Spinal cord (tissue), 10 donors: ENCODE measurements at places on chromosomes 13 and 19.

- DNase-seq = no peak
Measured at GRCh38 chr13:24632382-24633121, 47.7 kb upstream of the ATP12A start.

DNA sequence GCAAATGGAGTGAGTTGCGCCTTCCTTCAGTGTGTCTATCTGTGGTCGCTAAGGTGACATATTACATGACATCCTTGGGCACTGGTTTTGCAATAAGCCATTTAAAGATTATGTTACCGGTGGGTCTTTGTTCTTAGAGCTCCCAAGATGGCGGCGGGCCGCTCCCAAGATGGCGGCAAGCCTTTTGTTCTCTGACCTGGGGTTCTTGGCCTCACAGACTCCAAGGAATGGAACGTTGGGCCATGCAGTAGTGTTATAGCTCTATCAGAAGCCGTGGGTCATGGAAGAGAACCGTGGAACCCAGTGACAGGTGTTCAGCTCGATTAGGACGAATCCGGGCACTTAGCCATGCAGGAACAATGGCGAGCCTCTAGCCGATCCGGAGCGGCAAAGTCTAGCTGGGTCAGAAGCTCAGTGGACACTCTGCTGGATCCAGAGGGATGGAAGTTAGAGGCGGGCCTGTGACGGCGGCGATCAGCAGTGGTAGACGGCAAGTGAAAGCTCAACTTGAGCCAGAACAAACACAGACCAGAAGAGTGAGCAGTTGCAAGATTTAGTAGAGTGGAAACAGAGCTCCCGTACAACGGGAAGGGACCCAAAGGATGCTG is 188.6 kb downstream of the TEX29 start:
- no peak for DNase-seq

- DNase-seq = no peak
Measured at GRCh38 chr19:6269101-6269886, 10.5 kb downstream of the MLLT1 start.

GRCh38 chr19:4700693-4700970 is 23.0 kb downstream of the DPP9 start:
- DNase-seq = no peak

DNA sequence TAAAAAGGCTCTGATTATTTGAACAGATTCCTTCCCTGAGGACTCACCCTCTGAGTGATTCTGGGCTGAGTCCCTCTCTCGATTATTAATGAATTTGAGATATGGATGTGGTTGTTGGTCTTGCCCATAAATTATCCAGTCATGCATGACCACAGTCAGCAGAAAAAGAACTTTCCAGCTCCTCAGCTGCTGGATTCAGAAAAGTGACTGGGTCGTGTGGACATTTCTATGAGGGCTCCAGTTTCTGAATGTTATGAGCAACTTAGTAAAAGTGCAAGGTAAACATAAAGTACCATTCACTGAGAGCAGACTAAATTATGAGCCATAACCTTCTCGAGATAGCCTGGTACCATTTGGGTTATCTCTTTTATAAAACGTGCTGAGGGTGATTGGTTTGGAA is 100.1 kb upstream of the CLDN10 start:
- no peak for DNase-seq

DNA sequence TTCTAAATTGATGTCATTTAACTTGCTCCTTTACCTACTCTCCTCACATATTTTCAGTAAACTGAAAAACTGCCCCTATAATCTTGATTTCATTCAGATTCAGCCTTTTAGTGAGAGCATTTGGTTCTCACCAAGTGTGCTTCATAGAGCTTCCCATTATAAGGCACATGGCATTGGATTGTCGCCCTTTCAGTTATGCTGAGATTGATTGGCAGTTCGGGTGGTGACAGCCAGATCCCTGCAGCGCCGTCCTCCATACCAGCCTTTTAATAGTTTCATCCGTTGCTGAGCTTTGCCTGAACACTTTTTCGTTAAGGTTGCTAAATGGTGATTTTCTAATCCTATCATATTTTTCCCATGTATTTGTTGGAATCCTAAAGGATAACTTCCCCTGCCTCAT is 80.4 kb downstream of the DHRS12 start:
- no peak for DNase-seq

DNA sequence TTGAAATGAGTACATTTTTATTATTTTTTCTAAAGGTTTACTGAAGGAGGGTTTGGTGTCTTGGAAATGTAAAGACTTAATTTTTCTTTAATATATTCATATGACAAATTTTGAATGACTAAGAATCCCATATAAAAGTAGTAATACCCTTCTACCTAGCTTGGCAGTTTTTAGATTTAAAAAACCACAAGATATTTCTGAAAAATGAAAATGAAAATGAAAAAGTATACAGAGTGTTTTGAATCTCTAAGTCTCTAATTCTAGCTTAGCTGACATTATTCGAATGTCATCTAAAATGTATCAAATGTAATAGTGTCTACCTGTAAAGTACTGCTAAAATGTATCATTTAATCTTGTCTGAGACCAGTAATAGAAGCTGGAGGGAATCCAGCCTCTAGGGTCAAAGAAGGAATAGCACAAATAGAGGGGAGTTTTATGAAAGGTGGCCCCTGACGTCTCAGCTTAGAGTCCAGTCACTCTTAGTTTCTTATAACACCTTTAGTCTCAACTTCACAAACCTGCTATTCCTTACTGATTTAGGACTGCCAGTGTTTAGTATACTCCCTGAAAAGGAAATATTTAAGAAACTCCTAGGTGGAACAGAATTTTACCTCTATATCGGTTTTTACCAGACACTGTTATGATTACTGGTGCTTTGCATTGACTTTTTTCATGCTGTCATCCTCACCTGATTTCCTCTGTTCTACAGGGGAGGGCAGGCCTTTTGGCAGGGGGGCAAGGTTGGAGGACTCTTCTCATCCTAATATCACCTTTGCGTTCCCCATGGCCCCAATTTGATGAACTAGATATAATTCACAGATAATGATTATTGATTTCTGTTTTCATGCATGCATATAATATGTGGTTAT is 16.2 kb upstream of the MIR17HG start:
- DNase-seq = no peak
